ENCODE measurements at places on chromosomes 4 and X.

GRCh38 chrX:97057349-97057909, 173.7 kb downstream of the RPA4 start:
- no peak for DNase-seq

DNA sequence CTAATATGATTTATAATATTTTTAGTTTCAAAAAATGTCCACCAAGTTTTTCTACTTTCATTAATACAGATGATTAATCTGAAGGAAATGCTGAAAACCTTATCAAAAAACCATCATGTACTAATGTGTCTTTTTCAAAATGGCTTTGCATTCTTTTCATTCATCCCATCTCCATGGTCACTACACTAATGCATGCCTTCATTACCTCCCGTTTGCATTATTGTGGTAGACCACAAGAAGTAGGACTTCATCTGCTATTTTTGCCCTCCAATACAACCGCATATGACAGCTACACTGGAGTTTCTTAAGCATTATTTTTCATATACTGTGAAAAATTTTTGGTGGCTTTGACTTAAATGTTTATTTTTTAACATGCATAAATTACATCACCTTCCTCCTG, 37.9 kb upstream of the FSTL5 start:
- DNase-seq: no peak

GRCh38 chr4:105998171-105999063, 103.1 kb downstream of the NPNT start:
- no peak for DNase-seq

DNA sequence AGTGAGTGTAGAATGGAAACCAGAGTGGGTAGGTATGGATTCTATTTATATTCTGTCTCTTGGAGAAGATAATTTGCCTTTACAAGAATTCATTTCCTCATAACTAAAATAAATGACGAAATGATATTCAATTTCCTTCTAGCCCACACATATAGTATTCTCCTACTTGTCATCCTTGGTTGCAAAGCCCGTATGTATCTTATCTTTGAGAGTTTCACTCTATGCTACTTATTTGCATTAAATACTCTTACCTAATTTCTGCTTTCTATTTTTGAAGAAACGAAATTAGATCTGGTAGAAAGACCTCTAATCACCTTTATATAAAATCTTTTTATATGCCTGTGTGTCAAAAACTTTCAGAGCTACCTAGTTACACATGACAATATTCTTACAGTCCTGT, 457.7 kb downstream of the NKX6-1 start:
- DNase-seq: no peak

GRCh38 chr4:72513227-72513626, 55.8 kb downstream of the ADAMTS3 start:
- DNase-seq: no peak

GRCh38 chr4:38757945-38758600, 24.7 kb downstream of the TLR10 start:
- DNase-seq: no peak

GRCh38 chr4:144461906-144462305, 184.1 kb upstream of the HHIP start:
- DNase-seq: no peak

- DNase-seq: no peak
Observed at GRCh38 chr4:53688186-53688790, 97.0 kb upstream of the LNX1 start.

GRCh38 chr4:41426539-41426938, 111.4 kb upstream of the LIMCH1 start:
- DNase-seq: no peak

DNA sequence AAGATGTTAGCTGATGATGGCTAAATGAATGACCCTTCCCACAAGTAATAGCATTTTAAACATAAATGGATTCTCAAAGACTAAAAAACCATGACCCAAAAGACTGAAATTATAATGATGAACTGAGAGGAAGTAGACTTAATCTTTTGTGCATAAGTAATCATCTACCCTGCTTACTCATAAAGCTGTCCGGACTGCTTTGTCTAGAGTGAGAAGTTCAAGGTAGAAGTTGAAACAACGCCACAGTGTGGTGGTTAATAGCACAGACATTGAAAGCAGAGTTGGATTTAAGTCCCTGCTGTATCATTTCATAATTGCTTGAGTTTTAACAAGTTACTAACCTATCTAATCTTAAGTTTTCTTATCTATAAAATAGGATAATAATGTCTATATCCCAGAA, 346.6 kb downstream of the CENPC start:
- no peak for DNase-seq

DNA sequence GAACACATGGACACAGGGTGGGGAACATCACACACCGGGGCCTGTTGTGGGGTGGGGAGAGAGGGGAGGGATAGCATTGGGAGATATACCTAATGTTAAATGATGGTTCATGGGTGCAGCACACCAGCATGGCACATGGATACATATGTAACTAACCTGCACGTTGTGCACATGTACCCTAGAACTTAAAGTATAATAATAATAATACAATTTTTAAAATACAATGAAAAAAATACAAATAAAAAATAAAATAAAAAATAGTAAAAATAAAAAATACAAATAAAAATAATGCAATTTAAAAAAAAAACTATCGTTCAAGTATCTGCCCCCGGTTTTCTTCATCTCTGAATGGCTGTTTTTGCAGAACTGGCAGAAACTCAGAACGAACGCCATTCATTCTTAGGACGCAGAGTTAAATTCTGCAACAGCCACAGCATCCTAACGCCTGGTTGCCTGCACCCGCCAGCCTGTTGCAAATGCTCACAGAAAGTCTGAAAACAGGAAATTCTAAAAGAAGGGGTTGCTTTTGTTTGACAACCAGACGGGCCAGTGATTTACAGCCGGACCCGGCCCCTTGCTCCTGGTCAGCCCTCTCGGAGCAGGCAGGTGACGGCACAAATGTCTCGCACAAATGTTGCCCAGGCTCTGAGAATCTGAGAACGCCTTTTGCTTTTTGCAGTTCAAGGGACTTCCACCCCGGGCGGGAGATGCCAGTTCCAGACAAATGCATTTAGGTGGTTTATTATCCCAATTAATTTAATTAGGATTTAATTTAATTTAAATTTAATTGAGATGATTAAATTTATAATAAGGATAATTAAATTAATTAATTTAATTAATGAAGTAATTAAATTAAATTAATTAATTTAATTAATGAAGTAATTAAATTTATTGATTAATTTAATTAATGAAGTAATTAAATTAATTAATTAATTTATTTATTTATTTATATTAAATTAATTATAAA, 47.8 kb downstream of the CRLF2 start:
- DNase-seq: no peak

DNA sequence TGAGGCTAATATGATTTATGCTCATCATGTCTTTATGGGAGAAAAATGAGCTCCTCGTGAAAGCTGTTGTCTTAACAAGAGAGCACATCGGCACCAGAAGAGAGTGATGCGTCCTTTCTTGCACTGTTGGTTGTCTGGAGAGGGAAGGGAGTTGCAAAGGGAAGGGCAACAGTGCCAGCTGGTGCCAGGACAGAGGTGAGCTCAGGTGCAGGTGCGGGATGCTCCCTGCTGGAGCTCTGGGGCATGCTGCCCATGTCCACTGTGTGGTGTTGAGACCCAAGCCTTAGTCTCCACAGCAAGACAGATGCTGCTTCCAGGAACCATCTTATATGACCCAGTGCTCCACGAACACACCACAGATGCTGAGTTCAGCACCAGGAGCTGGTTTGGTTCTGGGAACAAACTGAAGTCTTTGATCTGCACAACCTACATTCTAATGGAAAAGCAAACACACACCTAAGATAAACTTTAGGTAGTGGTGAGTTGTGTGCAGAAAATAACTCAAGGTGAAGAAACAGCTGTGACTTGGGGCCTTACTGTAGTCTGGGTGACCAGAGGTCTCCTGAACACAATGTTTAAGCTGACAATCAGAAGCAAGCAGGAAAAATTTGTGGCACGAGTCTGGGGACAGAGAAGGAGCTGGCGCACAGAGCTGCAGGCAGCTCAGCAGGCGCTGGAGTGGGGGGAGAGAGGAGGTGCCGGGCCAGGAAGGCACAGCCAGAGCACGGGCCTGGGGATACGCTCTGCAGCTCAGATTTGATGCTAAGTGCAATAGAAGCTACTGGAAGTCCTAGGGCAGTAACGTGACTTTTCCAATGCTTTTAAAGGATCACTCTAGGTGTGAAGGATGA, 73.2 kb downstream of the HAUS3 start:
- DNase-seq: no peak

DNA sequence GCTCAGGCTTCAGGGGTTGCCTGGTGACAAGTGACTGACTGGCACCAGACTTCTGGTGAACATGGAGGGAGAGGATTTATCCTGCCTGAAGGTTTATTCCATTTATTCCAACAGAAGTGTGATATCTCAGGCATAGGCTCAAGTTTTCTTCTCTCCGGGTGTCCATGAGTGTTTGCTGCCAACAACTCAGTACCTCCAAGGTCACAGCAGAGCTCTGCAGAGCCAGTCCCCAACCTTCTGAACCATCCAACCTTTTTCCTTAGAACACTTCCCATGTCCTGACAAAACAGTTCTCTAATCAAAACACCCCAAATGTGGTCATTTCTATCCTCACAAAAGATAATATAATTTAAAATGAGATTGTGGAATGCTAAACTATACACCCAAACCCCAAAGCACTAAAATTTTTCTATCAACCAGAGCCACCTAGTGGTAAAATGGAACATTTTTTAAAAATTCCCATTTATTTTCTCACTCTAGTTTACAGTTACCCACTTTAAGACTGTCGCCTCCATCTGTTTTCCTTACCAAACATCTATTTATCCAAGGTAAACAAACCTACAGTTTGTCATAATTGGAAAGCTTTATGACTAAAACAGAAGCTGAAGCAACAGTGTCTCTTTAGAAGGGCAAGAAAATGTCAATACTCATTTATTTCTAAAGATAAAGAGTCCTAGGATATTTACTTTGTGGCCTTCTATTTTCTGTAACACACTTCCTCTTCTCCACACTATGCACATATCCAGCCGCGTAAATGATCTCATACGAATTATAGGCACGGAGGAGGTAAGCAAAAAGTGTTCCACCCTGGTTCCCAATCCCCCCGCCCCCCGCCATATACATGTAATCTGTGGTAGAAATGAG, 39.5 kb downstream of the TMEM154 start:
- no peak for DNase-seq

Measured in cortex of kidney (tissue), 1 donor.